ENCODE measurements at places on chromosomes 6 and 20.

- DNase-seq, result no peak
Measured at GRCh38 chr20:50256577-50256976, 65.9 kb downstream of the CEBPB start.

DNA sequence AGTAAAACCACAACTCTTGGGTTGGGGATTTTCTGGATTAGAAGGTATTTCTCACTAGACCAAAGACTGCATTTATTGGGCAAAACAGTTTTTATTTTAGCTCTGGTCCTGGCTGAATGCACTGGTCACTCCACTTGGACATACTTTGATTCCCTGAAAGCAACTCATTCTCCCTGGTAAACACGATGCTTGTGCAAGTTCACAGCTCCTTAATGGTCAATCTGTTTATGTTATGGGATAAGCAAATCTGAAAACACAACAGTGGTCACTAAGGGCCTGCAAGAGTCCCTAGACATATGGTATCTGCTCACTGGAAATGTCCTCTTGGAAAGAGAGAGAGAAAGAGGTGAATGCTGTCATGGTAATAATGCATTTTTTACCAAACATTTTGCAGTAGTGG, 559.8 kb downstream of the CDH26 start:
- DNase-seq, result no peak

DNA sequence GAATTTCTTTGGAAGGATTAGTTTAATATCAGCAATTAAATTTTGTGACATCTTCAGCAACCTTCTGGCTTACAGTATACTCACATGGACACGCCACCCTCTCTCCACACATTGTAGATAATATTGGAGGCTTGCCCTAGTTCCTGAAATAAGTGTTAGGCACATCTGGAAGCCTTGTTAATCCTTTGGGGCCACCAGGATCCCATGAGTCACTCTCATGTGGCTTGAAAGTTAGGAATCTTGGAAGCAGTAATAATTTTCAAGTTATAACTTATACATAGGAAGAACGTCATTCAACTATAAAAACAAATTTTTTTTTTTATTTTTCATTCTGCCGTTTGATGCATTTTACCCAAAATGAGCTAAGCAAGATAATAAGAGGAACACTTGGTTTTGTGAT, 20.5 kb downstream of the LAMA4 start:
- DNase-seq, result no peak

DNA sequence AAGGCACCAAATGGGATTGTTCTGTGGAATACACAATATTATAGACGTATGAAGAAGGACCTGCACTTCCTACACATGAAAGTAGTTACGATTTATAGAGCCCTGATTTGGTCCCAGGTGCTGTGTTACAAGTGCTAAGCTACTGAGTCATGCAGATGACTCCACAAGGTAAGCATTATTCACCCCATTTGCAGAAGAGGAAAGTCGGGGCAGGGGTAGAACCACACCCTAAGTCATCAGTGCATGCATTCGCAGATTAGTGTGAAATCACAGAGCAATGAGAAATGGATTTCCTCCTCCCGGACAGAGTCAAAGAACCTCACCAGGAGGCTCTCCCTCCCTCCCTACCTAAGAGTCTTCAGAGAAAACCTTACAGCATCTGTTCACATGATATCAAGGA, 279.5 kb downstream of the LRFN2 start:
- DNase-seq, result no peak

- no peak for DNase-seq
Measured at GRCh38 chr20:43755851-43756250, 29.0 kb upstream of the GTSF1L start.

- DNase-seq, result no peak
Measured at GRCh38 chr6:54646951-54647664, 199.5 kb upstream of the FAM83B start.

GRCh38 chr6:129329678-129330077, 380.3 kb downstream of the ARHGAP18 start:
- no peak for DNase-seq

GRCh38 chr6:15032015-15032414, 213.9 kb upstream of the JARID2 start:
- DNase-seq, result no peak

Measured in activated CD4-positive, alpha-beta T cell treated with anti-CD3 and anti-CD28 coated beads, Interleukin-2, amount 50 U/mL, for 48 hours (primary cell).